ENCODE measurements at places on chromosomes 6 and 20. TPM values are rescaled to one million over a fixed set of nuclear protein-coding genes. Genes with fewer than 3 reads are reported as not detected.

Gene ADGRB3
- total RNA-seq = not detected

Gene MCHR2
- not detected for total RNA-seq

Gene ACSS1
- 34.4 TPM for total RNA-seq

Gene C20orf141
- total RNA-seq = not detected

Gene GRM1
- total RNA-seq = not detected

GRCh38 chr6:49326347-49326746, 136.7 kb downstream of the MMUT start:
- H3K27me3 ChIP-seq = no peaks in the 10 kb centered on the region
- H3K36me3 ChIP-seq = no peaks in the 10 kb centered on the region
- H3K4me3 ChIP-seq = no peak overlapping the region

DNA sequence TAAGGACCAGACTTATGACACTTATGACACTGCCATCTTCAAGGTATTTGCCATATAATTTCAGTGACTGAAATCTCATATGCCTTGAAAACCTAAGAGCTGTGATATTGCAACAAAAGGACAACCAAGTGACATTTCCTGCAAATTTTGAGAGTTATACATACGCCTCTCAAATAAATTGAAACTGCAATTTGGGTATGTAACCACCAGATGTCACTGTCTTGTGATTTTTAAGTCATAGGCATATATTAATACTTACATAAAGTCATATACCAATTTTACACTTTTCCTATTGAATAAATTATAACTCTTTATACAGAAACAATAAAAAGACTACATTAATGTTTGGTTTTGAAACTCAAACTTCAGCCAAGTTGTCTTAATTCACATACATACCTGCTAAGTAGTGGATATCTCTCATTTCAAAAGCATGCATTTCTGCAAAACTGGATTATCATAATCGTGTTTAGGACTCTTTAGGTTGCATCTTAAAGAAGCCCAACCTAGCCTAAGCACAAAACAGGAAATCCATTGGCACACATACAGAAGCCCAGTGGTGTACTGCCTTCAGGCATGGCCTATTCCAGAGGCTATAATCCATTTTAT, 180.2 kb downstream of the PACRG start:
- no peak overlapping the region for H3K27ac ChIP-seq
- H3K36me3 ChIP-seq = no peaks in the 10 kb centered on the region
- DNase-seq = no peak
- H3K27me3 ChIP-seq = no peaks in the 10 kb centered on the region
- no peak overlapping the region for H3K4me3 ChIP-seq

DNA sequence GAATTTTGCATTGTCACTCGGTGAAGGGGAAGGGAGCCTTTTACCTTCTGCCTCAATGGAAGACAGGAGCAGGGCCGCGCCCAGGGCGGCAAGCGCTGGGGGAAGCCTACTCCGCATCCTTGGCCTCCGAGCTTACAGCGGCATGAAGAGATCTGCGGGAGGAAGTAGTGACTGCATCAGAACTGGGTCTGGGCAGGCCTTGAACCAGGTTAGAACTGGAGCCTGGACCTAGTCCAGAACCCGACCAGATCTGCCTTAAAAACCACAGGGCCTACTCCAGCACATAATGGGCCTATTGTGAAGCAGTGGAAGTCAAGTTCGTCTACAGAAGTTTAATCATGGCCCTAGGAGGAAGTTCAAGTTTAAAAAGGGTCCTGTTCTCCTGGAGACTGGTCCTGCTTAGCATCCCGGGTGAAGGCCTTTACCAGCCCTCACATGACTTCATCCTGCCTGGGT, 3.1 kb downstream of the COL12A1 start:
- H3K27me3 ChIP-seq = peaks cover 61% of the 10 kb centered on the region
- no peak overlapping the region for H3K4me3 ChIP-seq
- H3K27ac ChIP-seq = no peak overlapping the region
- no peak for DNase-seq
- peaks cover 46% of the 10 kb centered on the region for H3K4me1 ChIP-seq

- peaks cover 2% of the 10 kb centered on the region for H3K4me1 ChIP-seq
- no peak for DNase-seq
- H3K27ac ChIP-seq = no peak overlapping the region
- peaks cover 15% of the 10 kb centered on the region for H3K27me3 ChIP-seq
- no peaks in the 10 kb centered on the region for H3K36me3 ChIP-seq
Measured at GRCh38 chr6:4732691-4733315, 43.4 kb upstream of the CDYL start.

- no peak overlapping the region for H3K27ac ChIP-seq
- DNase-seq = peak; percentile 73
- peaks cover 47% of the 10 kb centered on the region for H3K27me3 ChIP-seq
- no peaks in the 10 kb centered on the region for H3K36me3 ChIP-seq
Measured at GRCh38 chr20:46022411-46023147, 6.4 kb upstream of the SLC12A5 start.

DNA sequence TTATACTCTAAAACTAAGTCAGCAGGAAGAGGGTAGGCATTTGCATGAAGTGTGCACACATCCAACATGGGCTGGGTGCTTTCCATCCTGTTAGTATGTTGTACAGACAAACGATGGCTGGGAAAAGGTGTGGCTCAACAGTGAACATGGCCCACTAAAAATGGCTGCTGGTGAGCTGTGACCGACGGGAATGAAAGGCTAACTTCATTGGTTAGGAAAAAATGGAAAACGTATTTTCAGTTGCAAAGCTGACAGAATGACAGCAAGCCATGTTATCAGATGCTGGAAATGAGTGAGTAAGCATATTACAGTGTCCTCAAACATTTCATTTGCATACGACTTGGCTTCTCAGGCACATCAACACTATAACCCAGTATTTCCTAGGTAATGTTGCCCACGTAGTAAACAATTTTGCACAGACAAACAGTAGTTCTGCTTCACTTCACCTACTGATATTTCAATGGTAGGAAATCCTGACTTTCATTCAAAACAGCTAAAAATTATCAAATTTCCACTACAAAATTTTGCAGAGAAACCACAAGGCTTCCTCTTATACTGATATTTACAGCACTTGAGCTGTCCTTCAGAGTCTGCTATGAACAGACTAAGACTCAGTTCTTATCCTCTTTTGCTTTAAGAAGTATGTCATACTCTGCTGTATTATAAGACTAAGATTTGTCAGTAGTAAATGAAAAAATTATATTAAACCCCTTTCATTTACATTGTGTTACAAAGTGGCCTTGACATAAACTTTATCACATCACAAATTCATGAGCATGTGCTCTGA, 98.9 kb downstream of the IRF4 start:
- peaks cover 64% of the 10 kb centered on the region for H3K4me1 ChIP-seq
- peaks cover 36% of the 10 kb centered on the region for H3K36me3 ChIP-seq
- DNase-seq = no peak
- peak overlapping the region; percentile 92 for H3K27ac ChIP-seq

DNA sequence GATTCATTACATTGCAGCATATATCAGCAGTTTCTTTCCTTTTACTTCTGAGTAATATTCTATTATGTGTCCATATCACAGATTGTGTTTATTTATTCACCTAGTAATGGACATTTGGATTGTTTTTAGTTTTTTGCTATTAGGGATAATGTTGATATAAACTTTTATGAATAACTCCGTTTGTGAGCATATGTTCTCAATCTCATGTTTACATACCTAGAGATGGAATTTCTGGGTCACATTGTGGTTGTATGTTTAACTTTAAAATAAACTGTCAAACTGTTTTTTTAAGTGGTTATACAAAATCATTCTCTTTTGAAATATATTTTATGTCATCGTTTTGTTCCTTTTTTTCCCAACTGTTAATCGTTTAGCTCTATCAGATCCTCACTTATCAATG, 311.6 kb downstream of the MMUT start:
- H3K36me3 ChIP-seq = no peaks in the 10 kb centered on the region
- no peak overlapping the region for H3K4me3 ChIP-seq
- no peak overlapping the region for H3K27ac ChIP-seq
- no peaks in the 10 kb centered on the region for H3K27me3 ChIP-seq
- no peaks in the 10 kb centered on the region for H3K4me1 ChIP-seq
- no peak for DNase-seq

- H3K27ac ChIP-seq = no peak overlapping the region
- no peaks in the 10 kb centered on the region for H3K36me3 ChIP-seq
- peaks cover 2% of the 10 kb centered on the region for H3K4me1 ChIP-seq
Measured at GRCh38 chr20:19433371-19434350, 221.2 kb downstream of the SLC24A3 start.

DNA sequence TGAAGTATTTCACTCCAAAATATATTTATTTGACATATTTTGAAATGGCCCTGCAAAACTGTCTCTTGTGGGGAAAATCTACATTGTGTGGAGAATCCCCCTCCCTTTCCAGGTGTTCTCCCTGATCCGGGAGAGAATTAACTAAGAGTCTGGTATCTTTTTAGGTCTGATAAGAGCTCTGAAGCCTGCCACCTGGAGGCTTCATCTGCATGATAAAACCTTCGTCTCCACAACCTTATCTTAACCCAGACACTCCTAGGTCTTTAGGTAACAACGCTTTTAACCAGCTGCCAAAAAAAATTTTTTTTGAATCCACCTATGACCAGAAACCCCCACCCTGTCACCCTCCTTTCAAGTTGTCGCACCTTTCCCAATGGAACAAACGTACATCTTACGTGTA, 43.0 kb downstream of the FAM184A start:
- no peak overlapping the region for H3K27ac ChIP-seq
- H3K36me3 ChIP-seq = no peaks in the 10 kb centered on the region
- no peaks in the 10 kb centered on the region for H3K4me1 ChIP-seq
- peaks cover 2% of the 10 kb centered on the region for H3K27me3 ChIP-seq
- no peak overlapping the region for H3K4me3 ChIP-seq

DNA sequence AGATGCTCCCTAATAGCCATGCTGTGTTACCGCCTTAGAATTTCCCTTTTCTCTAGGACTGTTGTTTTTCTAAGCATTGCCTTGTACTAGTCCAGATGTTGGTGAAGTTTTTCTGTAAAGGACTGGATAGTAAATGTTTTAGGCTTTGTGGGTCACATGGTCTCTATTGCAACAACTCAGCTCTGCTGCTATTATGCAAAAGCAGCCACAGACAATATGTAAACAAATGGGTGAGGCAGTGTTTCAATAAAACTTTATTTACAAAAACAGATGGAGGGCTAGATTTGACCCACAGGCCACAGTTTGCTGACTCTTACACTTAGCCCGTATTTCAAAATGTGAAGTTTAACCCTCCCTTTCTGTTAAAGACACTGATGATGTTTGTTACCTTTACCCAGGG, 207.6 kb upstream of the MYLIP start:
- no peak for DNase-seq
- H3K27ac ChIP-seq = no peak overlapping the region
- H3K36me3 ChIP-seq = no peaks in the 10 kb centered on the region
- no peaks in the 10 kb centered on the region for H3K27me3 ChIP-seq
- H3K4me3 ChIP-seq = no peak overlapping the region

DNA sequence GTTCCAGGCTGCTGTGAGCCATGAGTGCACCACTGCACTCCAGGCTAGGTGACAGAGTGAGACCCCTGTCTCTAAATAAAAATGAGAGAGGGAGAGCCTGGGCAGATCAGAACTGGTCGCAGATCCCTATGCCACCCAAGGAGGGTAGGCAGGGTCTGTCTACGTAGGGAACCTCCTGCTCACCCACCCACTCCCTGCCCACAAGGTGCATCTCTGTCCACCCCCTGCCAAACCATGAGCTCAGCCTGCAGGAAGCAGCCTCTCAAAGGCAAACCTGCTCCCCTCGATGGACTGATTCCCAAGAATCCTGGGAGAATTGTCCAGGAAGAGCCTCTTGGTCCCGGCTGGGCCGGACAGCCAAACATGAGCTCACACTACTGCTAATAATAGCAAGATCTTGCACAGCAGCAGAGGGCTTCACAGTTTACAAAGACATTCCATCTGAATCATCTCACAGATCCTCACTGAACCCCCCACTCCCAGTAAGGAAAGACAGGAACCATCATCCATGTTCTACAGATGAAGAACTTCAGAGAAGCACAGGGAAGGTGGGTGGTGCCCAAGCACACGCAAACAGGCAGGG, 27.8 kb upstream of the TLDC2 start:
- peak overlapping the region; percentile 67 for H3K27ac ChIP-seq
- H3K4me3 ChIP-seq = peak overlapping the region; percentile 36
- H3K27me3 ChIP-seq = no peaks in the 10 kb centered on the region
- no peak for DNase-seq

- H3K36me3 ChIP-seq = peaks cover 9% of the 10 kb centered on the region
- peak overlapping the region; percentile 10 for H3K27ac ChIP-seq
- H3K4me3 ChIP-seq = no peak overlapping the region
- no peaks in the 10 kb centered on the region for H3K27me3 ChIP-seq
Measured at GRCh38 chr6:27889275-27889627, 22.9 kb downstream of the OR2B2 start.
